NCI-H510A (cell line): ENCODE measurements at places on chromosomes 7 and 10.

DNA sequence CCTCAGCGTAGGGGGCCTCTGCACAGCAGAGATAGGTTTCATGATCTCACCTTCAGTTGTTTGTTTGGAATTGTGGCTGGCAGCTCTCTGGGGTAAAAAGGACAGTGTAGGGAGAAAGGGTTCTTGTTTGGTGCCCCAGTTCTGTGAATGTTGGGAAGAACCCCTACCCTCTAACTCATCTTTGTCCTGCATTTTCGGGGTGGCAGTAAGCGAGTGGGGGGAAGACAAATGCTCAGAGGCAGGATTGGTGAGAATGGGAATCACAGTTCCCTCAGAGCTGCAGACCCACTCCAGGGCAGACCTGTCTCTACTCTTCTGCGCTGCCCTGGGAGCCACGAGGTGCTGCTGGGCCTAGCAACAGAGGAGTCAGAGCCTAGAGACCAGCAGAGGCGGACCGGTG is 1.8 kb upstream of the LBX1 start:
- no peak for DNase-seq

GRCh38 chr10:119079599-119080520 is 757 bp downstream of the EIF3A start:
- peak; percentile 49 for DNase-seq

DNA sequence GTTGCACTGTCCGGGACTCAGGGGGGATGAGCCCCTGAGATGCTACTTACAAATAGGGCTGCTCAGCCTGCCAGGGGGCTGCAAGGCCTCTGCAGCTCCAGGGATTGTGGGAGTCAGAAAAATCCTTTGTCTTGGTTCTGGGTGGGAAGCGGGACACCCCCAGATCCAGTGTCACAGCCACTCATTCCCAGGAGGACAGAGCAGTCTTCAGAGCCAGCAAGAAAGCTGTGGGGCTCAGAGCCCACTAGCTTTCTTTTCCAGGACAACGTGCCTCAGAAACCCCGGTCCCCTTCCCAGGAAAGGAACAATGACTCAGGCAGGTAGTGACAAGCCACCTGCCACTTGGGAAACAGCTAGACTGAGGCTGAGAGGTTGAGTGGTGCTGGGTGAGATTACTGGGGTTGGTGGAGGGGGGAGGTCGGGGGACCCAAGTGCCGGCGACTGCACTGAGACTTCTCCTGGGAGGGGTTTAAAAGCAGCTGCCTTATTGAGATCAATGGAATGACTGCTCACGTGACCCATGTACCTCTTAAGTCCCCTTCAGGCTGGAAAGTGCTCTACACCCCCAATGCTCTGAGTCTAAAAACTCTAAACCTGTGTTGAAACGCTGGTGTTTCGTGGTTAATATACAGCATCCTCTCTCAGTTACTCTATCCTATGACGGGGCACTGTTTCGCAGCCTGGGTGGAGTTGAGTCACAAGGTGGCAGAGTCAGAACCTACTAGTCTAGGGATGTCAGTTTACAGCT is 123.6 kb downstream of the UBE2H start:
- DNase-seq, result peak; percentile 46

GRCh38 chr7:155751409-155751808 is 60.9 kb downstream of the SHH start:
- DNase-seq, result no peak

DNA sequence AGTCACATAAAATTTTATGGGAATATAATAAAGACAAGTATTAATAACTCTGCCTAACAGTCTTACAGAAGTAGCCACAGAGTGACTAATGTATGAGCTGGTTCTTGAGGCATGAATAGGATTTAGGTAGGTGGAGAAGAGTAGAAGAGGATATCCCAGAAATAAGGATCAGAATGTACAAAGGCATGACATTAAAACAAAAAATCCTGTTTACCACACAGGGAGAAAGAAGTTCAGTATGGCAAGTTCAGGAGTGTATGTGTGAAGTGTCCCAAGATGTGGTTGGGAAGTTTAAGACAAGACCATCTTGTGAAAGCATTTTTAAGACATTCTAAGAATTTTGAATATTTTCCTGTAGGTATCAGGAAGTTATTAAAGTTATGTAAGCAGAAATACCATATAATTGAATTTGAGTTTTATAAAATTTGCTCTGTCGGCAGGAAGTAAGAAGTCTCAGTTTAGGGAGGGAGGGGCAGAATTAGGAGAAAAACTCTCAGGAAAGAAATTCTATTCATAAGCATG is 64.7 kb upstream of the CAV2 start:
- no peak for DNase-seq

DNA sequence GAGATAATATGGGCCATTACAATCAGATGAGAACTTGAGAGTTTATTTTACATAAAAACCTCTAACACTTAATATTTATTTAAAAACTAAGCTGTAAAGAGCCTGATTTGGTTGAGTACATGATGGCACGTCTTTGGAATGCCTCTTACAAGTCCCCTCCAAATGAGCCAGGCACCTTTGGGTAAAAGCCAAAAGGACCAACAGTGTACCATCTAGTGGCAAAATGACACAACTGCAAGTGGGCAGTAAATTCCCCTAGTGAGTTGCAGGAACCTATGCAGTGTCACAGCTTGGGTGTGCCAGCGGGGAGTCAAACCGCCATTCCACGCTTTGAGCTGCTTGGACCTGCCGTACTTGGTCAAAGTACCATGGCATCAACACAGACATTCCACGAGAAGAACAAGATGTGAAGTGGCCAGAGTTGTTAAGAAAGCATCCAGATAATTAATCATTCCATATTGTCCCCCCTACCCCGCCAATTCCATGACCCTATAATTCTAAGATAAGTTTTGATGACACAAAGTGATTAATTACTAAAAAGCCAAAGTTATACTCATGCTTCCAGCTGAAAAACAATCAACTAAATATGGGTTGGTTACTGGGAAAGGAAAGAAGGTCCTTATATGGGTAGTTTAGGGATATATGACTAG is 115.2 kb downstream of the SORBS1 start:
- peak; percentile 31 for DNase-seq

DNA sequence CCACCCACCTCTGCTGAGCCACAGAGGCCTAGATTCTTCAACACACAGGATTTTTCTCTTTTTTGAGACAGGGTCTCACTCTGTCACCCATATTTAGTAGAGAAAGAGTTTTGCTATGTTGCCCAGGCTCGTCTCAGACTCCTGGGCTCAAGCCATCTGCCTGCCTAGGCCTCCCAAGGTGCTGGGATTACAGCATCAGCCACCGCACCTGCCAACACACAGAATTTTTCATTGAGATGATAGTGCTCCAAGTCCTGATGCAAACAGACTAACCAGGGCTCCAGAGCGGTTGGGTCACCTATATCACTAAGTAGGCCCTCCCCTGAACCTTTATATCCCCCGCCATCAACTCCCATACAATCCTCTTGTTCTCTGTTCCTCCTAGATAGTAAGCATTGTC is 24.4 kb upstream of the ADRB1 start:
- no peak for DNase-seq

DNA sequence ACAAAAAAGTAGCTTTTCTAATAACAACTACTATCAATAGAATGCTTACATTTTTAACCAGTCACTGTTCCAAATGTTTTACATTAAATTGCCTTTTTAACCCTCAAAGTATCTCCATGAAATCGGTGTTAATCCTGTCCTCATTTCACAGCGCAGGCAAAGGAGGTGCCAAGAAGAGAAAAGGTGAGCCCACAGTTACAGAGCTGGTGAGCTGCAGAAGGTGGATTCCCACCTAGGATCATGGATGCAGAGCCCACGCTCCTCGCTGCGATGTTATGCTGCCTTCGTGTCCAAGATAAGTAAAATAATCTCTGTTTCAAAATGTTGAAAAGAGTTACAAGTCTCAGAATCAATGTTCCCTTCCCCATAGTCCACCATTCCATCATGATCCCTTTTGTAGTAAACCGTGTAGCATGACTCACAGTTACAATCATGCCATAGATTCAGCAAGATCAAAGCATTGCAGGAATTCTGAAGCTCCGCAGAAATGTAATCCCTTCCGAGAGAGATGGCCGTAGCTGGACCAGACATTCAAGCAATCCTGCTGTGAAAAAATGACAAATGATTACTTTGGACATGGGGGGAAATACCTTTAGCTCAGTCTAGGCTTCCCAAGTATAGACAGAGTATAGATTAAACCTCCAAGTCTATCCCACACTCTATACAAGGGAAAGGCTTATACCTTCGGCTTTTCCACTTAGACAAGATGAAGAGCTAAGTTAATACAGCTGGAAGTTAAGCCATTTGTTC is 394.7 kb upstream of the AKR1E2 start:
- no peak for DNase-seq

- no peak for DNase-seq
Measured at GRCh38 chr7:65820287-65820950, 52.5 kb upstream of the VKORC1L1 start.
